ENCODE measurements at places on chromosomes 11 and 22.

DNA sequence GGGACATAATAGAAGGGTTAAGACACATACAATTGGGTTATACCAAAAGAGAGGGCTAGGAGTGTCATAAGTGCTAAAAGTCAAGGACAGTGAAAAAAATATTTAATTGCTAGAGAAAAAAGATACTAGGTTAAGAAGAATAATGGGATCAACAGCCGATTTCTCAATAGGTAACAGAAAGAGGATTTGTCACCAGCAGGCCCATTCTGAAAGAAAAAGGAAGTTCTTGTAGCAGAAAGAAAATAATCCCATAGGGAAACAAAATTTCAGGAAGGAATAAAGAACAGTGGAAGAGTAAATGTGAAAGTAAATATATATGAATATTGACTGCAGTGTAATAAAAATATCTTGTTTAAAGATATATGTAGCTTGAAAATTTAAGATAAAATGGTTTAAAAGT is 43.3 kb upstream of the ADORA2A start:
- no peak for DNase-seq

DNA sequence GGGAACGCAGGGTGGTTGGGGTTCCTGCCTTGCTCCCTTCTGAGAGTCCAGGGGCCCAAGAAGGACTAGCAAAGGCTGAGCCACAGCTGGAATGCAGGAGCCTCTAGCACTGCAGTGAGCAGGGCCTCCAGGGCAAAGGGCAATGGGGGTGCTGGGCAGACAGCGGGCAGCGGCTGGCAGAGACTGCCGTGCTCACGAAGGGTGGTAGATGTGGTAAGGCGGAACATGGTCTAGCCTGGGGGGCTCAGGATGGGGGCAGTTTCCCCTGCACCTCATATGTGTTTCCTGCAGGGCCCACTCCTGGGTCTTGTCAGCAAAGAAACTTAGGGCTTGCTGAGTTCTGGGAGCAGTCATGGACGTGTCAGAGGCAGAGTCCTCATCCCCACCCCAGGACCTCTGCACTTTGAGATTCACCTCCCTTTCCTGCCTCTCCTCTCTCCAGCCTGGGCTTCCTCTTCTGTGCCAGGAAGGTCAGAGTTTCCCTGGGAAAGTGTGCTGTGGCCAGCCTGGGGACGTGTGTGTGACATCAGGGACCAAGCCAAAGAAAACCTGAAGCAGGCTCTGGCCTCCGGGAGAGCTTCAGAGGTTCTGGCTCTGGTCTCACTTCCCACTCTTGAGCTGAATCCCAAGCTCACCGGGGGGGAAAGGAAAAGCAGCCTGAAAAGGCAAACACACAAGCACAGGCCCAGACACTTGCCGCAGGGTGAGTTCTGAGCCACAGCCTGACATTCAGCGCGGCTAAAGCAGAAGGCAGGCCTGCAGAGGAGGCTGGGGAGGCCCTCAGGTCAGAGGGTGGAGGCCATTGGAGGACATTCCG is 4.4 kb downstream of the MOGAT2 start:
- DNase-seq = no peak

GRCh38 chr11:119065369-119065768 is 2.2 kb upstream of the VPS11 start:
- DNase-seq = no peak

- no peak for DNase-seq
Measured at GRCh38 chr11:80529726-80530125, 1088.9 kb upstream of the TENM4 start.

DNA sequence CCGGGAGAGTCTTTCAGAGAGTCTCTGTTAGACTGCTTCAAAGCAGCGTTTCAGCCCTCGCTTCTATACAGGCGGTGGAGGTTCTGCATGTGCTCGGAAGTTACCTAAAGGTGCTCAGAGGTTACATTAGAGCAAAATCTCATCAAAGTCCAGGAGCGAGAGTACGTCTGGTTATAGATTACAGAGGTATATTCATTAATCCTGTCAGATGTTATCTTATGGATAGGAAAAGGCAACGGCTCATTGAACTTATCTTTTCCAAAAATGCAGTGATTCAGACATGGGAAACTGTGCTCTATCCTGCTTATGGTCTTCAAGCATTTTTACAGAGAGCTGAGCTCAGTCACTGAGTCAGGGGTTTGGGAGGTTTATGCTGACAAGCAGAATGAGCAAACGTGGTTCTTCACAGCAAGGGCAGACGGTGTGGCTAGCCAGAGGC is 9.1 kb upstream of the ZBED5 start:
- DNase-seq = no peak

- DNase-seq = no peak
Measured at GRCh38 chr11:124446916-124447315, 1.4 kb upstream of the OR8B8 start.

DNA sequence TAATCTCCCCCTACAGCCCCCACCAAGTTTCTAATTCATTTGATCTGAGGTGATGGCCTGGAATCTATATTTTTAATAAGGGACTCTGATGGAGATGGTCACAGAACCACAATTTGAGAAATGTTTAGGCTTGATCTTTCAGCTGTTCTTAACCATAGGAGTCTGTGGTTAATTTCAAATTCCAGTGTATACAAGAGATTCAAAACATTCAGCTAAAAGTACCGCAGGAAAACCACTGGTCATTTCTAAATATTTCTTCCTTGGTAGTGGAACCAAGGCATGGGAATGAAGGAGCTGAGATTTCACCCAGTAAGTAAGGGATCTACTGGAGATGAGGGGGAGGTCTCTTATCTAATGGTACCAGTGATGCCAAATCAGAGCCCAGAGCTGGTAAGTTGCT is 18.3 kb upstream of the GALNT18 start:
- no peak for DNase-seq

DNA sequence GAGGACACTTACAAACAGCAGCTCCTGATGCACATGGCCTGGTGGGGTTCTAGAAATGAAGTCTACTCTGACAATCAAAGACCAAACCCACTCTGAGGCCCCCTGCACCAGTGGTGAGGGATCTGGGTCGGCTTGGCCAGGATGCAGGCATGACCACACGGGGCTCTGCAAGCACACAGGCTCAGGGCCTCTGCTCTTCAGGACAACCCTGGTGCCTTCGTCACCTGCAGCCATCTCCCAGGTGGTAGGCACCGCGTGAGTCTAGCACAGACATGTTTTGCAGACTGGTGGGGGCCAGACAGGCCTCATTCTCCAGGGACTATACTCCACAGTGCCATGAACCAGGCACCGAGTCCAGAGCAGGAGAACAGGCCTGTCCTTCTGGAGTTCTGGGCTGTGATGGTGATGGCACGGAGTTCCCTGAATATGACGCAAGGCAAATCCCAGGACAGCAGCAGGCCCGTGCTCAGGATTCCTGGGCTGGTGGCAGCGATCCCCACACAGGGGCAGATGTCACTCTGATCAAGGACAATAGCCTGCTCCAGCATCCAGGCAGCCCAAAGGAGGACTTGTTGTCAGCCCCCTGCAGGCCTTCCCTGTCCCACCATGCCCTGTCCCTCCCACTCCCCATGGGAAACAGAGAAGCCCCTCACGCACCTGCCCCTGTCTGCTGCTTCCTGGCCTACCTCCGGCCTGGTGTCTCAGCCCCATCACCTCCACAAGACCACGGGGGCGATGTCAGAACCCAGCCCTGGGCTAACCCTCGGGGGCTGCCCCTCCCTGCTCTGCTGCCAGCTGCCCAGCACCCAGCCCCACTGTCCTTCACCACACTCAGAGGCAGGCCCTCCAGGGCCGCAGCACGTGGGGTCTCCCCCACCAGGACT is 36.1 kb downstream of the GNB1L start:
- no peak for DNase-seq

GRCh38 chr11:130849215-130849568 is 67.1 kb downstream of the SNX19 start:
- DNase-seq = no peak

- DNase-seq = no peak
Measured at GRCh38 chr22:44542561-44543222, 44.7 kb upstream of the RTL6 start.

DNA sequence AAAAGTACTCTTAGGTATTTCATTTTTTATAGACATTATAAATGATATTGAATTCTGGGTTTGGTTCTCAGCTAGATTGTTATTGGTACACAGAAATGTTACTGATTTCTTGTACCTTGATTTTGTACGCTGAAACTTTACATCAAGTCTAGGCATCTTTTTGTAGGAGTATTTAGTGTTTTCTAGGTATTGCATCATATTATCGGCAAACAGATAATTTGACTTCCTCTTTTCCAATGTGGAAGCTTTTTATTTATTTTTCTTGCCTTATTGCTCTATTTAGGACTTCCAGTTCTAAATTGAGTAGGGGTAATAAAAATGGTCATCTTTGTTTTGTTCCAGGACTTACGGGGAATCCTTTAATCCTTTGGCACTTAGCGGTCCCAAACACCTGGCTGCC is 676.6 kb upstream of the CCDC179 start:
- DNase-seq = no peak

DNA sequence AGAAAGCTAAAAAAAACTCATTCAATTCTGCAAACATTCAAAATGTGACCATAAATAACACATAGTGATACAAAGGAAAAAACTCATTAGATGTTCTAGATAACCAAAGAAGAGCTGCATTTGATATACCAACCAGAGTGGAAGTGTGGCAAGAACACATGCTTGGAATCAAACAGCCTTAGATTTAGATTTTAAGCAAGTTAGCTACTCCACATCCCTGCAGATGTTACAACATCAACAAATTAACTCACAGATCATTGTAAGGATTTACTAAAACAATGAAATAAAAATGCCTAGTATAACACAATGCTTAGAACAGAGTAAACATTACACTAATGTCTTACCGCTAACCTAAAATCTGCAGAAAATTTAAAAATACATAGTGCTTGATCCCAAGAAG is 114.0 kb upstream of the AKIP1 start:
- no peak for DNase-seq

DNA sequence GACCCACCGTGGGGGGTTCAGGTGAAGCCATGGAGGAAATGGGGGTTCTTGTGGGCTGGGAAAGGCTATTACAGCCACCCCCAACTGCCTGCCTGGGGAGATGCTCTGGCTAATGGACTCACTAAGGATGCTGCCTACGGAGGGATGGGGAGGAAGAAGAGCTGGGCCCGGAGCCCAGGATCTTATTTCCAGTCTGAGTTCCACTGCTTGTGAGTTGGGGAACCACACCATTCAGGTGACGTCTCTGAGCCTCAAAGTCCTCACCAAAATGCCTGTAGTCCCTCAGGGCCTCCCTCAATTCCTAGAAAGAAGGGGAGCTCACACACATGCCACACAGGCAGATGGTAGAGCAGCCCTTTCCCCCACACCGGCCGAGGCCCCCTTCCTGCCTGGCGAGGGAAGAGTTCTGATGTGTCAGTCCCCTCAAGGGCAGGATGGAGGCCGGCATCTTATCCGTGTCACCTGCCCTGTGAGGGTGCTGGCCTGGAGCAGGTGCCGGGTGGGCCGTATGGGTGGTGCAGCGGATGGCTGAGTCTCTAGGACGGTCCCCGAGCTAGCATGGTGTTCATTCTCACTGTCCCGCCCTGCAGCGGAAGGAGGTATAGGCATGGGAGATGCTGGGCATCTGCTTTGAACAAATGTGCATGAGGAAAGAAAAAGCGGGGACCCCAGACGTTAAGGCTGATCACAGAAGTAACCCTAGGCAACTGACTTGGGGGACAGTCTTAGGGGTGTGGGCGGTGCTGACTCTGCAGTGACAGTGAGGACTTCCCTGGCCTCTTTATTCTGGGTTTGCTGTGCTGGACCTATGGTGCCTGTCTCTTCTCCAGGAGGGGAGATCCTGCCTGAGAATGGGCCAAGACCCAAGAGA is 15.7 kb downstream of the MRGPRF start:
- DNase-seq = no peak
